ENCODE measurements at places on chromosomes 12 and 14.

DNA sequence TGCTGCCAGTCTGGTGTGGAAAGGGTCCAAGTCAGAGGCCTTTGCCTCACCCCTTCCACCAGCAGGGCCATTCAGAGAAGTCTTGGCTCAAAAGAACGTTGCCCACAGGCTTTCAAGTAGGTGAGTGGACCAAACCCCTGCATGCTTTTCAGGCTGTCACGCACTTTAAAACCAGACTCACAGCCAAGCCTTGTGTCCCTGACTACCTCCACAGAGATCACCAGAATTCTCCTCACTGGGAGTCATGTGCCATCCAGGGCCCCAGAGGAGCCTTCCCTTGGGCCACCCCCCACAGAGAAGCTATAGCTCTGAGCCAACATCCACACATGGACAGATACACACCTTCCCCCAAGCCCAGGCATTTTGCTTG, 283.1 kb downstream of the DPF3 start:
- no peak for DNase-seq

DNA sequence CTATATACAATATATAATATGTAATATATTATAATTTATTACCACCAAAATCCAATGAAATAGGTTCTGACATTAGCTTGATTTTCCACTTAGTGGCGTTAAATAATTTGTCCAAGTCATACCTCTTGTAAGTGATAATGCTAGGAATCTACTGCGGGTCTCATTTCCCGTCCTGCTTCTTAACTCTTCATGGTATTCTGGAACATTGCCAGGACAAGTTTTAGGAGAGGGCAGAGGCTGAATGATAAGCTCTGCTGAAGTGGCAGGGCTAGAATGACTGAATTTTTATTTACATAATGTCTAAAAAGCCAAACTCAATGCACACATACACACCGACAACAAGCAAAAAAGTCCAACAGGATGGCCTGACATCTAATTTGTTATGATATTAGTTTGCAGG, 70.4 kb upstream of the PTPRQ start:
- DNase-seq, result peak; percentile 81

- no peak for DNase-seq
These were observed 640.1 kb upstream of the MIS18BP1 start for GRCh38 chr14:45893127-45893526.

- no peak for DNase-seq
These were observed 13.7 kb downstream of the TRMT61A start for GRCh38 chr14:103542605-103543088.

- no peak for DNase-seq
These were observed 28.4 kb upstream of the GPR132 start for GRCh38 chr14:105093431-105094192.

DNA sequence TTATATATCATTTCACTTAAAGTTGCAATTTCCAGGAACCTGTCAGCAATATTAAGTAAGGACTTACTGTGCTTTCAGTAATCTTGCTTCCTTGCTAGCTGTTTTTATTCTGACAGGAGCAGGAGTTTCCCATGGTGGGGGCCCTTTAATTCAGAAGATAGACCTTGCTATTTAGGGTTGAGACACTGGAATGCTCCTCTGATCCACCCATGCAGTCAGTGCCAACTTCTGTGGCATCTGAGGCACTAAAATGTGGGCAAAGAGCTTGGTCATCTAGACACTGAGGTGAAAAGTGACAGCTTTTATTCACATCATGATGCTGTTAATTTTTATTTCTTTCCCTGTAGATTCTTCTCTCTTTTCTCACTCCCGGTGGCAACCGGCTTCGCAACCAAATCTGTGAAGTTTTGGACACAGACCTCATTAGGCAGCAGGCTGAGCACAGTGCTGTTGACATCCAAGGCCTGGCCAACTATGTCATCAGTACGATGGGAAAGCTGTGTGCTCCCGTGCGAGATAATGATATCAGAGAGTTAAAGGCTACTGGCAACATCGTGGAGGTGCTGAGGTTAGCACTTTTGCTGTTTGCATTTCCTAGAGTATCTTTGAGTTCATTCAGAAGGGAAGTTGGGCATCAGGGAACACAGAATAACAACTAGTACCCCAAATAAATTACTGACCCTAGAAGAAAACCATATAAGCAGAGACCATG, 18.8 kb downstream of the TCP11L2 start:
- DNase-seq, result no peak

Measured in NCI-H1105 treated with DMSO at 0.1 percent for 48 hours (cell line).